Activated CD8-positive, alpha-beta T cell treated with anti-CD3 and anti-CD28 coated beads for 36 hours (primary cell): ENCODE measurements at places on chromosomes 3 and 15.

DNA sequence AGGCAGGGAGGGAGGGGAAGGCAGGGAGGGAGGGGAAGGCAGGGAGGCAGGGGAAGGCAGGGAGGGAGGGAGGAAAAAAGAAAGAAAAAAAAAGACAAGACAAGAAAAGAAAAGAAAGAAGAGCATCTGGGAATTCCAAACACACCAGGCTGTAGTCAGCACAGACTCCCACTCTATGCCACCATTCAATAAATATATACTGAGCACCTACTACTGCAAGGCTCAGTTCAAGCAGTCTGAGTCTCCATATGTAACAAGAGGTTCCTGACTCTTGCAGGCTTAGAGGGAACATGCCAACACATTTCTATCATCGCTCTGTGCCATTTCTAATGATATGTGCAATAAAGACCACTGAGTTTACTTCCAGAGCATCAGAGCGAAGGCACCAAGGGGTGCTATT, 47.7 kb downstream of the ANXA2 start:
- DNase-seq: no peak

GRCh38 chr3:167938516-167938915, 157.2 kb downstream of the GOLIM4 start:
- DNase-seq: no peak

DNA sequence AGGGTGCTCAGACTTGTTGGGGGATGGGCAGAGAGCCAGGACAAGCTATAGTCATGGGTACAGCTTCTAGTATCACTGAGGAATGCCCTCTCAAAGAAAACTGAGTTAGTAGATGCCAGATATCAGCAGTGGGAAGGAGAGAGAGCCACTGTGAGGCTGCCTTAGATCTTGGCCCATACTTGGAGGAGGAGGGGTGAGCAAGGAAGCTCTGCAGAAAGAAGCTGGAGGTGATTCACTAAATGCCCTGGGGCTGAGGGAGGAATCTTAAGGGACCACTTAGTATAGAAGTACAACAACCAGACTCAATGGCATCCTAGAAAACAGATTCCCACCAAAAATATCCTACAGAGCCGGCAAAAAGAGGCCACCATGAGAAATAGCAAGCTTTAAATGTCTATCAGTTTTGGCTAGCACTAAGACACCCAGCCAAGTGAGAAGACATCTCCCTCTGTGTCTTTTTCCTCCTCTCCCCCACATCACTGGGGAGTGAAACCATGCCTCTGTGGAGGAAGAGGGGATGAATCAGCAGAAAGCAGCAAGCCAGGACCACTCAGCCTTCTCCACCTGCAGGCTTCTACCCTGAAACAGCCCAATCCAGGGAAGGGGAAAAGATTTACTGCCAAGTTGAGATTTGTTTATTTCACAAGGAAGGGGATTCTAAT, 282.5 kb upstream of the STT3B start:
- DNase-seq: no peak

DNA sequence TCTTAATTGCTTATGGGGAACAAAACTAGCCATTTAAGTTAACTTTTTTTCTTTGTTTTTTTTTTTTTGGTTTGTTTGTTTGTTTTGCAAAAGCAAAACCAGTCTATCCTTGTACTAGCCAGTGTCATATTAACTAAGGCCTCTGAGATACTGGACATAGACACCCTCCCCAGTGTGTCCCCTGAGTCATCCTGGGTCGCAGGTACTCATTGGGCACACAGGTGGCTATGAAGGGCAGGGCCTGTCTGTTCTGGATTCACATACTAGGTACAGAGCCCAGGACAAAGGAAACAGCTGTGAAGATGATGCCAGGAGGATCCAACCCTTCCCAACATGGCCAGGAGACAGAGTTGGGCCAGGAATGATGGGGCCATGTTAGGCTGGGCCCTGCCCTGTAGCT, 318.1 kb downstream of the THSD4 start:
- no peak for DNase-seq

GRCh38 chr3:127590282-127590592, 296 bp downstream of the TPRA1 start:
- DNase-seq: peak; percentile 43

DNA sequence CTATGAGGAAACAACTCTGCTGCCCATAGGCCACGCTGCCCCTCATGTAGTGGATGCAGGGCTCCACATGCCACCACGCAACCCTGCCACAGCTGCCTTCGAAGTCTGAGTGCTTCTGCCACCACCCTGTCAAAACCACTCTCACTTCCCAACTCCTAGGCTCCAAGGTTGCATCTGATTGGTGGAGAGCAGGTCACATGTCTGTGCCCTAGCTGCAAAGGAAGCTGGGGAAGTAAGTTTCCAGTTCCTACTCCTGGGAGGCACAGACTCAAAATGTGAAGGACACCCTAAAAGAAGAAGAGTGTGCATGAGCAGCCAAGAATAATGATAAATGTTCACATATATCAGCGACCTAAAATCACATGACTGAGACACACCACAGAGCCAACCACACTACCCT, 31.9 kb upstream of the TICRR start:
- DNase-seq: no peak

- no peak for DNase-seq
Observed at GRCh38 chr3:169546368-169546767, 117.1 kb downstream of the MECOM start.

DNA sequence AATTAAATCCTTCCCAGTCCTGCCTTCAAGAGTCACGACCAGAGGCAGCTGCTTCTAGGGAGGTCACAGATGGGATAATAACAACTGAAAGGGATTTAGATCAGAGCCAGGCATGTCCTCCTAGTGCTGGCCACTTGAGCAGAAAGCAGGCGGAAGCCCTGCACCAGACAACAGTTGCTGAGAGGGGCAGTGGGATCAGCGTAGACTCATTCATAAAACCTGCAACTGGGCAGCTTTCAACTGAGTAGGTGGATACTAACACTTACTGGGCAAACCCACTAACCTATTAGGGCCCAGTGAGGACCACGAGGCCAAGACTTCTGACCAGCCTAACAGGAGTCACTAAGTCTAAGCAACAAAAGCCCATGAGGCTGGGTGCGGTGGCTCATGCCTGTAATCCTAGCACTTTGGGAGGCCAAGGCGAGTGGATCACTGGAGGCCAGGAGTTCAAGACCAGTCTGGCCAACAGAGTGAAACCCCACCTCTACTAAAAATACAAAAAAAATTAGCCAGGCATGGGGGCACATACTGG, 67.0 kb downstream of the DAPK2 start:
- DNase-seq: no peak

- DNase-seq: no peak
Observed at GRCh38 chr15:43135351-43135750, 2.0 kb downstream of the TMEM62 start.

- DNase-seq: no peak
Observed at GRCh38 chr15:88982304-88982945, 69.2 kb upstream of the MFGE8 start.

DNA sequence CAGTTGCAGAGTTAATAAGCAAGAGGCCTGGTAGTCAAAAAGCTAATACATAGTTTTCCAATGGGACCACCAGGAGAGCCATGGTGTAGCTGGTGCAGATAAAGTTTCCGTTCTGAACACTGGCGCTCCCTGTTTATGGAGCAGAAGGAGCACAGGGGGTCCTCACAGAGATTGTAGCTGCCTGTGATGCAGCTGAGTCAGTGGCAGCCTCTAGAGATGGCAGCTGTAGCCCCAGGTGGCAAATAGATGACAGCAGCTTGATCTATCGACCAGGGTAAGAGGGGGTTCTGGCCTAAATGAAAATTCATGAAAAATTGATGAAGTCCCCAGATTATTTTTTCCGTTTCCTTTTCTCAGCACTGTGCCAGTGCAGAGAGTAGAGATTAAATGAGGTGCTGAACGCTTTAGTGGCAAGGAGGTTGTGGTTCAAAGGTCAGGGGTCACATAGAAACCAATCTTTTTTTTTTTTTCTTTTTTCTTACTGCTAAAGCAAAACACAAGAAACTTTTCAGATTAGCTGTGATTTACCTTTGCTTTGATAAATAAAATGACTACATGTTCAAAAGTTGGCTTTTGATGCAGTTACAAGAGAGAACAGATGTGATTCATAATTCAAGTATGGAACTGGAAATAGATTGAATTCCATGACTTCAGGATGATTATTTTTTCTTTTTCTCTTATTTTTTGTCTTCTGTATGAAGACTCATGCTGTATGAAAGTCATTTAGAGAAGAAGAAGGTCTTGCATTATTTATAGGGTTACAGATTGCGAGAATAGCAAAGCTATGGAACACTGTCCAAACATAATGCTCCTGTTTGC, 63.3 kb downstream of the ROBO2 start:
- no peak for DNase-seq

DNA sequence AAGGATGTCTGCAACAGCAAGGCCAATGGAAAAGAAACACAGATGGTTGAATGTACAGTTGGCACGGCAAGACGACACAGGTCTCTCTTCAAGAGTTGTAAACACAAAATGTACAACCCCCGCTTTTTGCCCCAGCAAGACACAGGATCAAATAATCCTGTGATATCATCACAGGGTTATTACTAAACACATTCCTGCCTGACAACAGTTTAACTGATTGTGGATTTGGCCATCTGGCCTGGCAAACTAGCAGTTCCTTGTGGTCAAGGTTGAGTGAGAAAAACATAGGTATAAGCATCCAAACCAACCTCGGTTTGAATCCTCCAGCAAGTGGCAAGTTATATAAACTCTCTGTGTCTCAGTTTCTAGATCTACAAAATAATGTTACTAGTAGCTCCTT, 23.4 kb downstream of the PARP16 start:
- DNase-seq: no peak

DNA sequence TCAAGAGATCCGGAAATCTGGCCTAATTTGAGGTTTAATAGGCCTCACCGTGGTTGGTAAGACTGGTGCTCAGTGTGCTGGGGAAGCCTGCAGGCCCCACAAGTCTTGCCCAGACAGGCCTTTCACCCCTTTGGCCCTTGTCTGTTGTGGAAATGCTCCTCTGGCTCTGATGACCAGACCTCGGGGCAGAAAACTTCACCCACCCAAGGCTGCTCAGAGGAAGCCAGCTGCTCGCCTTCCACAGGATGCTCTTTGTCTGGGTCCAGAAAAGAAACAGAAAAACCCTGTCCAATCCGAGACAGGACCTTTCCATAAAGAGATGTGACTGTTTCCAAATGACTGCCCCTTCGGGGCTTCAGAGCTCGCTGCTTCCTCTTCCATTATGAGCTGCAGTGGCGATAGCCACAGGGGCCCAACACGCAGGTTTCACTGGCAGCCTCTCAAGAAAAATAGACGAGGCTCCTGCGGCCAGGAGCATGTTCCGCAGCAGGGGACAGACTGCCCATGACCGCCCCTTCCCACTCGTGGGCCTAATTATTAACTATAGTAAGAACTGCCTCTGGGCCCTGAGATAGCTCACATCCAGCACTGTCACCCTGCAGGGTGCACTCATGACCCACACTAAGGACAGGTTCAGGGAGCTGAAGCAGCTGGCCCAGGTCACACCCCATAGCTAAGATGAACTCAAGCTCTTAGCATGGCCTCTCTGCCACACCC, 6.8 kb upstream of the SNX22 start:
- DNase-seq: no peak

DNA sequence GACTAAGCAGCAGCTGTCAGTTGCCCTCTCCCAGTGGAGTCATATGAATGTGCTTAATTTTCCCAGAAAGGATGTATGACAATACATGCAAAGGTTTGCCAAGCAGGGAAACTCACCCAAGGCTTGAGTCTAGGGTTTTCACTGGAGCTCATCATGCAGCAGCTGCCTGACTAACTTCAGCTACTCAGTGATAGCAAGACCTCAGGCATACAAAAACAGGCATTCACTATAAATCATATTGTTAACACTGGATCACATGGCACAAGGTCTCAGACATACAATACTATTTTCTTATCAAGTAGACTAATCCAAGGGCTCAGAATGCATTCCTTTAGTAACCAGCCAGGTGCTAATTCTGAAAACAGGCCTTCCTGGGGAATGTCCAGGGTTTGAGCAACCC, 85.0 kb upstream of the STAC start:
- DNase-seq: no peak

- DNase-seq: no peak
Observed at GRCh38 chr15:66895794-66896453, 169.5 kb upstream of the SMAD3 start.

DNA sequence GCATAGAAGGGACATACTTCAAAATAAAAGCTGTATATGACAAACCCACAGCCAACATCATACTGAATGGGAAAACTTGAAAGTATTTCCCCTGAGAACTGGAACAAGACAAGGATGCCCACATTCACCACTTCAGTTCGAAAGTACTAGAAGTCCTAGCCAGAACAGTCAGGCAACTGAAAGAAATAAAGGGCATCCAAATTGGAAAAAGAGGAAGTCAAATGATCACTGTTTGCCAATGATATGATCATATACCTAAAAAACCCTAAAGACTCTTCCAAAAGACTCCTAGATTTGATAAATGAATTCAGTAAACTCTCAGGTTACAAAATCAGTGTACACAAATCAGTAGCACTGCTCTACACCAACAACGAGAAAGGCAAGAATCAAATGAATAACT, 40.7 kb downstream of the SLC49A4 start:
- DNase-seq: no peak
